Left kidney (tissue), 8 donors: ENCODE measurements at places on chromosomes 4 and X.

- no peak for DNase-seq
Observed at GRCh38 chr4:74674750-74675149, 119.6 kb downstream of the BTC start.

- DNase-seq, result peak; percentile 38
Observed at GRCh38 chr4:76896614-76897535, 1.1 kb downstream of the SOWAHB start.

- no peak for DNase-seq
Observed at GRCh38 chr4:163623787-163624186, 129.3 kb downstream of the TMA16 start.

- DNase-seq, result no peak
Observed at GRCh38 chrX:82058728-82059127, 856.8 kb downstream of the SH3BGRL start.

DNA sequence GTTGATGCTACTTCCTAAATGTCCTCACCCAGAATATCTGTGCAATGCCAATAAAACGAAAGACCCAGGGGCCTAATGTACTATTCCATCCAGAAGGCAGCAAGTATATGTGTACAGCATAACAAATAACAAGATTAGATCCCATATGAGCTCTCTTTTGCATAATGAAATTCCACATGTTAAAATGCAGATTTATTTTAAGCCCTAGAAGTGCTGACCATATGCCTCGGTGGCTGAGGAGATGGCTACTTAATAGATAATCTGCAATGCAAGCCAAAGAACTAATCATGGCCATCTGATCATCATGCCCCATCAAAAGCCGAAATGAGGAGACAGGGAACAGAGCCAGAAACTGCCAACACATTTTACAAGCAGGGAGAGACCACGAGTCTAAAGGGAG is 293.5 kb downstream of the KCNIP4 start:
- no peak for DNase-seq
